Fibroblast of mammary gland (primary cell): ENCODE measurements at places on chromosomes 1 and 21.
A peak's percentile ranks its signal among the peaks of the same experiment; 100 is the strongest.

DNA sequence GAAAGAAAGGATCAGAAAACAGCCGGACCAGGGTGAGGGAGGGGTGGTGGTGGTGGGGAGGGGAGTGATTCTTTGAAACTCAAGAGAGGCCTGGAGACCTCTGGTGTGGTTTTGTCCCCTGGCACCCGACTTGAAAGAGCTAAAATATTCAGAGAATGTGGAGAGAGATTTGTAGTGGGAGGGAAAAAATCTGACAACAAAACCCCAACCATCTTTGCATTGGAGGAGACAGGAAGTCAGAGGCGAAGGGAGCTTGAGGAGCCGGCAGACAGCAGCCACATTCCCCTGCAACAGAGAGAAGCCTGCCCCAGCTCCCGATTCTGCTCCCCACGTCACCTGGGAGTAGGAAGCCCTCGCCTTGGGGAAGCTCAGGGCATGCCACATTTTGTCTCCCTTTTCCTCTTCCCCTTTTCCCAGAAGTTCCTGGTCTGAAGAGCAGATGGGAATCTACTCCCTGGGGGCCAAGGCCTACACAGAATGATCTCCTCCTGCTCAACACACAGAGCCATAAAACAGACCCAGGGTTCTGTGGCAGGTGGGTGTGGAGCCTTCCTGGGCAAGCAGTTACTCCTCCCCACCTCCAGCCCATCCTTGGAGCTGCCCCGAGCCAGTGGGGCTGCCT lies 84.9 kb downstream of the ITPKB start:
- DNase-seq, result peak; percentile 35

- DNase-seq, result peak; percentile 67
These were observed 905 bp downstream of the LIX1L start for GRCh38 chr1:145956781-145957442.

DNA sequence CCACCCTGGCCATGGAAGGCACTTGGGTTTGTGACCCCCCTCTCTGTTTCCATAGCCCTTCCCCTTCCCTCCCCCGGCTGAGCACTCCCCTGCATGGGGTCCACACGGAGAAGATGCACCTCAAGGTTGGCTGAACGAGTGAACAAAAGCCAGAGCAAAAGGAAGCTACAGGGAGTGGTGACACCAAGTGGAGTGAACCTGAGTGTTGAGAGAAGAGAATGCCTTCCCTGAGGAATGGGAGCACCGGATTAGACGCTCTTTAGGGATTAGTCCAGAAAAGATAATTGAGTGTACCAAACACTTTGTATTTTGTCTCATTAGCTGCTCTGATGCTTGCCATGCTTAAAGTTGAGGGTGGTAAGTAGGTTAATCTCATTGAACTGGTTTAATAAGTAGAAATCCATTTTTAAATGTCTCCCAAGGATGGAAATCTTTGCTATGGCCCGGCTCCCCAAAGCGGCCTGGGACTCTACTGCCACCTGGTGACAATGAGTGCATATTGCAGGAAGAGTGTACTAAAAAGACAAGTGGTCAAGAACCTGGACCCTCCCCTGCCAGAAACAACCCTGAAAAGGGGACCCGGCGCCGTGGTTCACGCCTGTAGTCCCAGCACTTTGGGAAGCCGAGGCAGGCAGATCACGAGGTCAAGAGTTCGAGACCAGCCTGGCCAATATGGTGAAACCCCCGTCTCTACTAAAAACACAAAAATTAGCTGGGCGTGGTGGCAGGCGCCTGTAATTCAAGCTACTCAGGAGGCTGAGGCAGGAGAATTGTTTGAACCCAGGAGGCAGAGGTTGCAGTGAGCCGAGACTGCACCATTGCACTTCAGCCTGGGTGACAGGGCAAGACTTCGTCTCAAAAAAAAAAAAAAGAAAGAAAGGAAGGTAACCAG lies 150.6 kb upstream of the ZC3H12A start:
- DNase-seq, result peak; percentile 33

GRCh38 chr21:36254106-36254941 lies 65.7 kb upstream of the MORC3 start:
- no peak for DNase-seq

DNA sequence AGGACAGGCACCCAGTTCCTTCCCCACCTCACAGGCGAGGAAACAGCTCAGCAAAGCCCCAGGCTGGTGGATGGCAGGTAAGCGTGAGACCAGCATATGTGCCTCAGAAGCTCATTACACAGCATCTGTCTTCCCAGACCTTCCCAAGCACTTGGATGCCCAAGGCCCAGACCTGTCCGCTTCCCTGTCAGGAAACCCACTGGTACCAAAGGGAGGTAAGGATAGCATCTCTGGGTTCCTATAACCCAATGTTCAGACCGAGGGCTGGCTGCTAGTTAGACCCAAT lies 3.3 kb downstream of the POFUT2 start:
- no peak for DNase-seq

GRCh38 chr1:21607549-21608529 lies 61.3 kb downstream of the RAP1GAP start:
- DNase-seq, result peak; percentile 78

DNA sequence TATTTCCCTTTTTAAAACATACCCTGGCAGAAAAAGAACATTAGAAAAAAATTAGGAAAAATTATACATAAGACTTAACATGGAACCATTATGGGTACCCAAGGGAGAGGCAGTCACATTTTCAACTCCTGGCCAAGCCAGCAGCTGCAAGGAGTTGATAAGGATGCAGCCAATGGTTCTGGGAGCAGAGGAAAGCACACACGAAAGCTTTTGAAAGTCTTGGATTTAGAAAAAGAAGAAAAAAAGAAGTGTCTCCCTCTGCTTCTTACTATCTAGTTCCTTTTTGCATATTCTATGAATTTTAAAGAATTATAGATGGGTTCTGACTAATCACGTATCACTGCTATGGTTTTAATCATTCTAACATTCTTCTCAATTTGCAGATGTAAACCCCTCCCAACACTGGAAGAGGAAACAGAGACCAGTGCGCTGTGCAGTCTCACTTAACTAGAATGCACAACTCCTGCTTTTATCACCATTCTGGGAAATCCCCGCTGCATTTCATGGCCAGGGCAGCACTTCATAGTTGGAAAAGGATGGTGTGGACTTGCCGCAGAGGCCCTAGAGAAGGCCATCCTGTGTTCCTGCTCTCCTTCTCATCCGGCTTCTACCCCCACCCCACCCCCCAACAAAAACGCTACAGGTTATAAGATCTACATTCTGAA lies 2.7 kb upstream of the CD58 start:
- peak; percentile 43 for DNase-seq

- no peak for DNase-seq
These were observed 117.2 kb downstream of the PLPPR5 start for GRCh38 chr1:98887507-98887906.

DNA sequence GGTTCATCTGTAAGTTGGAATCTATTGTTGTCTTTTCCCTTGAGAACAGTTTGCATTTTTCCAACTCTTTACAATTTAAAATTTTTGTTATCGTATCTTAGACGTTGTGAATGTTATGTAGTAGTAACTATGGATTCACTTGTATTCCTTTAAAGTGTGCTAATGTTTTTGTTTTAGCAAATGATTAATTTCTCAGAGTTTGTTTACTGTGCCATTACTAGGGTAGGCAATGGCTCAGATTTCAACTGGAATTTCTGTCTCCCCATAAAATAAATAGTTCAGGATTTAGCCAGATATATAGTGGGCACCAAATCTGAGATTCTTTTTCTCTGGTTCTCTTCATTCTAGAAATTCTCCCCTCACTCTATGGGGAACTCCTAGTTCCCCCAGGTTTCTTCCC lies 896.5 kb downstream of the PLA2G4A start:
- DNase-seq, result no peak

DNA sequence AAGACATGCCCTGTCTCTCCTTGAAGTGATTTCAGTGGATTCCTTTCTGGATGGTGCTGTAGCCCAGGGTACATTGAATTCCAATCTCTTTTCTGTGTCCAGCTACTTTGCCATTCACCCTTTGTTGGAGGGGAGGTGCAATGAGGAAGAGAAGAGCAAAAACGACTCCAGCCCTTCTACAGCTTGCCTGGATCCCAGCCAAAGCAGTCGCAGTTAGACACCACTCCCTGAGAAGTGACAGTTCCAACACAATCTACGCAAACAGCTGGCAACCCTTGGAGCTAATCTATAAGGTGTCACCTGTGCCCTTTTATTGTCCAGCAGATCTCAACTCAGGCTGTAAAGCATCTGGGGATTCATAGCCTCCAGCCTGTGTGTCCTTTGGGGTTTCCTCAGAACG lies 4.6 kb downstream of the CD244 start:
- no peak for DNase-seq

GRCh38 chr1:65056234-65056633 lies 89.9 kb upstream of the JAK1 start:
- DNase-seq, result no peak

DNA sequence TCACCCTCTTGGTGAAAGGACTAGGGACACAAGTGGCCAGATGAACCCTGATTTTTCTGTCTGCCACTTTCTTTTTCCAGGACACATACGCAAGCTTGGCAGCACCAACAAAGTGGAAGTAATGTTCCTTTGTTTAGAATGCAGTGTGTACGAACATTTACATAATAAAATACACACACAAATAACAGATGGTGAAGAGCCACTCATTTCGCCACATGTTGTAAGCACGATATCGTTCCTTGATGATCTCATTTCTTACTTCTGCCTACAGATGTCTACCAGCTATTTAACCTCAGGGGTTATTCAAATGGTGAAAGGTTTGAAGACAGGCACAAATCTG lies 670.2 kb upstream of the CXADR start:
- peak; percentile 53 for DNase-seq

DNA sequence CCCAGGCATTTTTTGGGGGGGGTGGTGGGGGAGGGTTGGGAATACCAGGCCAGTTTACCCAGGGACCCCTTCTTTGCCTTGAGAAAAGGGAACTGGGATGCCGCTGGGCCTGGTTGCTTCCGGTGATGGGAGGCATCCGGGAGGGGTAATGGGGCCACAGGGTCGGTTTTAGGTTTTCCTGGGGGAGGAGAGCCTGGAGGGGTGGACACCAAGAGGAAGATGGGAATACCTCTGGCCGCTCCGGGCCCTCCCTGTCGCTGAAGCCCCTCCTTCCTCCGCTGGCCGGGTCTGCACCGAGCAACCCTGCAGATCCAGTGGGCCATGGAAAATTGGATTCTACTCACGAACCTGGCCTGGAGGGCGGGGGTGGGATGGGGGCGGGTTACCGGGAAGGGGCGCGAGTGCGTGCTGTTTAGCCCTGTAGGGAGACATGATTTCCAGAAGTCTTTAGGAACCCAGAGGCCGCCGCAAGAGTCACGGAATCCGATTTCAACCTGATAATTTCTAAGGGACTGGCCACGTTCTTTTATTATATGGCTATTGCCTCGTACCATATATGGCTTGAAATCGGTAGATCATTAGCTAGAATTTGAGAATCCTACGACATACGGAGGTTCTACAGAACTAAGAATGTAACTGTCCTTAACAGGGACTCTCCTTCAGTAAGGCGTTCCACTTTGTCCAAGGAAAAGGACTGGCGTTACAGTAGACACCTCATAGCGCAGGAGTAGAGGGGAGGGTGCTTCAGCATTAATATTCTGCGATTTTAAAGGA lies 749 bp downstream of the AKIRIN1 start:
- no peak for DNase-seq

- DNase-seq, result no peak
These were observed 279.1 kb upstream of the C1orf105 start for GRCh38 chr1:172141341-172141881.

DNA sequence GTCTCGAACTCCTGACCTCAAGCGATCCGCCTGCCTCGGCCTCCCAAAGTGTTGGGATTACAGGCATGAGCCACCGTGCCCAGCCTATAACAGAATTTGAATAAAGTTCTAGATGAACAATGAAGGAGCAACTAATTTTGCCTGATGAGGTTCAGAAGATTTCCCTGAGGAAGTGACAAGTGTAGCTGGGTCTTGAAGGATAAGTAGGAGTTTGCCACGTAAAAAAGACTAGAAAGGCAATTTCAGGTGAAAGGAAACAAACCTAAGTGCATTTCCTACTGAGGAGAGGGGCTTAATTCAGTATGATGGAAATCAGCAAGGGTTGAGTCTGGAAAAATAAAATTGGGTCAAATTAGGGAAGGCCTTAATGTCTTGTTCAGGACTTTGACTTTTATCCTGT lies 18.6 kb upstream of the DMRTB1 start:
- DNase-seq, result no peak

DNA sequence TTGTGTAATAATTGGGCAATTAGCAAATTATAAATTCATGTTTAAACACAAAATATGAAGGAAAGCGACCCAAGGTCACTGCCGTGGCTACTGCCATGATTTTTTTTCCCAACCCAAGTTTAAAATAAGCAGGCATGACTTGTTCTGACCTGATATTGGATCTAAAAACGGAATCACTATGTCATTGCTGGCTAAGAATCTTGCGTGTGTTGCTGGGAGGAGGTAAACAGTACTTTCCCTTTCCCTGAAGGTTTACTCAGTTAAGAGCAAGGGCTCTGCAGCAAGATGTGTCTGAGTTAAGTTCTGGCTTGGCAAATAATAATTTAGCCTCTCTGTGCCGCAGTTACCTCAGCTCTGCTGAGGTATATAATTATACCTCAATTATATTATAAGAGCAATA lies 125.7 kb upstream of the L1TD1 start:
- peak; percentile 37 for DNase-seq

DNA sequence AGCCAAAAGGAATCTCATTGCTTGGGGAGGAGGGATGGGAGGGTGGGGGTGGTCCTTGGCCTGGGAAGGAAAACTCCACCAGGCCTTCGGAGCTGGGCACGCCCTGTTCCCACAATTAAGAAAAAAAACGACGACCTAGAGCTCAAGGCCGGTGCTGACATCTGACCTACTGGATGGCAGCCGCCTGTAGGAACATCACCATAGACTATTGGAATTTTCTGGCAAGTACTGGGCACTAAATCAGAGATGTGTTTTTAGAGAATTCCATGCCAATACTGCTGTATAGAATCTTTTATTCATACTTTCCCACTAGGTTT lies 729 bp downstream of the NADK start:
- peak; percentile 75 for DNase-seq

GRCh38 chr1:53653200-53653575 lies 85.8 kb downstream of the GLIS1 start:
- no peak for DNase-seq

- DNase-seq, result no peak
These were observed 51.9 kb downstream of the PDE9A start for GRCh38 chr21:42705346-42705745.

DNA sequence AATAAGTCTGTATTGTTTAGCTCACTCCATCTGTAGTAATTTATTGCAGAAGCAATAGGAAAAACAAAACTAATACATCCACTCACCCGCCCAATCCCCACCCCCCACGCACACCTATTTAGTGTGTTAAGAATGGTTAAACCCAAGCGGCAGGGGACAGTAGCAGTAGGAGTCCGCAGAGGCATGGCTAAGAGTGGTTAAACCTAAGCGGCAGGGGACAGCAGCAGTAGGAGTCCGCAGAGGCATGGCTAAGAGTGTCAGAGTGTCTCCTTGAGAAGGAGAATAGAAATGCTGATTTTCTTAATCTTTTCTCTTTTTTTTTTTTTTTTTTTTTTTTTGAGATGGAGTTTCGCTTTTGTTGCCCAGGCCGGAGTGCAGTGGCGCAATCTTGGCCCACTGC lies 34.8 kb upstream of the TMPRSS2 start:
- DNase-seq, result no peak
